ENCODE measurements at places on chromosomes 7 and 10.

DNA sequence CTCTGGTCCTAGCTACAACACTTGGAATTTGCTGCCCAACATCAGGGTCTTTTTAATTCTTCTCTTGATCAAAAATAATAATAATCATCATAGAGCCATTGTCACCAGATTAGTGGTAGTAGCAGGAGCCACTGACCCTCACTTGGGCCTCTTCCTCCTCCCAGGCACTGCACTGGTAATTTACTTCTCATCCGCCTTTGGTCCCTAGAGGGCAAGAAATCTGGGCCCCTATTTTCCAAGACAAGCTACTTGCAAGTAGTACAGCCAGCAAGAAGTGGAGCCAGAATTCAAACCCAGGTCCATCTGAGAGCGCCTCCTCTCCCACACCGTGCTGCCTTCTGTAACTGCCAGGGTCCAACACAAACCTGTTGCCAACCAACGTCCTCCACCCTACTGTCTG lies 121.2 kb downstream of the SPDYE5 start:
- DNase-seq: no peak

DNA sequence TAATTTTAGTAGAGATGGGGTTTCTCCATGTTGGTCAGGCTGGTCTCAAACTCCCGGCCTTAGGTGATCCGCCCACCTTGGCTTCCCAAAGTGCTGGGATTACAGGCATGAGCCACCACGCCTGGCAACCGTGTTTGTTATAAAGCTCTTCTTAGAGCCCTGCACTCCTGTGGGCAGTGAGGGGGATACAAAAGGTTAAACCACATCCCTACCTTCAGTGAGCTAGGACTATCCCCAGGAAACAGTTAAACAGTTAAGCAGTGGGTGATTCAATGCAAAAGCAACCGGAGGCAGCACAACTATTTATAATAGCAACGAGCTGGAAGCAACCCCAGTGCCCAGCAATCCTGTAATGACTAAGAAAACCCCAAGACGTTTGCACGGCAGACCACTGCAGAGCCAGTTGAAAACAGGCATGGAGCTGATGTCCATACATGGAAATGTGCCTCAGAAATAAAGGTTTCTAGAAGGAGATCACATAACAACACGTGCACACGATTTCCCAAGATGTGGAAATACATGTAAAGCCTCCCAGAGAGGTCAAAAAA lies 107.2 kb upstream of the LYZL2 start:
- peak; percentile 41 for DNase-seq

DNA sequence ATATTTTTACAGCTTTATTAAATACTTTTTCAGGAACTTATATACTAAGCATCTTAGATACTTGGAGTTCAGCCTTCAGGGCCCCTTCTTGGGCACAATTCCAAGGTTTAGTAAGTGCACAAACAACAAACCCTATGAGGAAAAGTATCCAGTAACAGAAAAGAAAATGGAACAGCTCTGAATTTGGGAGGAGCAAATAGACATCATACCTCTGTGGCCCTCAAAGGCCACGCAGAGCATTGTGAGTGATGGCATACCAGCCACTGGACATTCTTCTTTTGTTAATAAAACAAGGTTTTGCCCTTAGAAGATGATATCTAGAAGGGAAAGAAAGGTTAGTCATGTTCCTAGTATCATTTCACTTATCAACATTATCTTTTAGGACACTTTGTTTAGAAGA lies 46.0 kb downstream of the ST7 start:
- no peak for DNase-seq

DNA sequence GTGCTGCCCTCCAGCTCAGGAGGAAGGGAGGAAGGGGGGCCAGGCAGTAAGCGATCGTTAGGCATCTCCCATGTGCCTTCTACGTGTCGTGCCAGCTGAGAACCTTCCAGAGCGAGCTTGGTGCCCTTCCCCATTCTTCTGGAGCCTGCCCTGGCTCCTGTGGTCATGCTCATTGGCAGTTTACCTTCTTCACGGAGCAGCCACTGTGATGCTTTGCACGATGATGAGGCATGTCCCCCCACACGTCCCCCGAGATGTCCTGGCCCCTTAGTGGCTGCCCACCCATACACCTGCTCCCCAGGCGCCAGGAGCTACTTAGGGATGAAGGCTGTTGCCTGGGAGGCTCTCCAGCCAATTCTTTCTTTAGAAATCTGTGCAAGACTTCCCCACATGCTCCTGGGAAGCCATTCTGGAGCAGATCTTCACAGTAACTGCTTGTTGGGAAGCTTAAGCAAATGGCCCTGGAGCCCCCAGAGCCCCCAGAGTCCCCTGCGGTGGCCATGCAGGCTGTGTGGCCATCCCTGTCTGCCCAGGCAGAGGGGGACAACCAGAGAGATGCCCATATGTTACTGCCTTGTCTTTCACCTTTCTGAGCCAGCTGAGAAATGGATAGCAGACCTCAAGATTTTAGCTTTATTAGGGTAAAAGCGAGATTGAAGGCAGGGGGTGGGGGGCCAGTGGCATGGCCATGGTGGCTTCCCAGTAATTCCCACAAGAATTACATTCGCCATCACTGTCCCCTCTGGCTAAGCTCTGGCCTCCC lies 199.0 kb downstream of the EBF3 start:
- DNase-seq: no peak

DNA sequence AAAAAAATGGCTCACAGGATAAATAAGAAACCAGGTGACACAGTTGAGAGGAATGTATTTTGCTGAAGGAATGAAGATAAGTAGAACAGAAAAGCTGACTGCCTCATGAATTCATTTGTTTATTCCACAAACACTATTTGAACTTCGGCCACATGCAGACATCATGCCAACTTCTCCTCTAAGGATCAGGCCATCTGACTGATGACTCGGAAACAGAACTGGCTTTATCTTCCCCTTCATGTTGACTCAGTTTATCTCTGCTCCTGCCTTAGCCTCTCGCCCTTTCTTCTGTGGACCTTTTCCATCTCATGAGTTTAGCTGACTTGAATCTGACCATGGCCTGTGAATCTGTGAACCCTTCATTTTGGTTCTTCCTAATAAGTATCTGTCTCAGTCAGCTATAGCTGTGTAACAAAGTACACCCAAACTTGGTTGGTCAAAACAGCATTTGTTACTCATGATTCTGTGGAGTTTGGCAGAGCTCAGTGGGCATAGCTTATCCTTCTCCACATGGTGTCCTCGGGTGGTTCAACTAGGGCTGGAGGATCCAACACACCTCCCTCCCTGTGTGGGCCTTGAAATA lies 44.0 kb upstream of the GRID1 start:
- no peak for DNase-seq
